Kasumi-1 (cell line): ENCODE measurements at places on chromosomes 11 and 22.

- DNase-seq: no peak
These were observed 29.8 kb downstream of the LMO1 start for GRCh38 chr11:8233691-8234424.

DNA sequence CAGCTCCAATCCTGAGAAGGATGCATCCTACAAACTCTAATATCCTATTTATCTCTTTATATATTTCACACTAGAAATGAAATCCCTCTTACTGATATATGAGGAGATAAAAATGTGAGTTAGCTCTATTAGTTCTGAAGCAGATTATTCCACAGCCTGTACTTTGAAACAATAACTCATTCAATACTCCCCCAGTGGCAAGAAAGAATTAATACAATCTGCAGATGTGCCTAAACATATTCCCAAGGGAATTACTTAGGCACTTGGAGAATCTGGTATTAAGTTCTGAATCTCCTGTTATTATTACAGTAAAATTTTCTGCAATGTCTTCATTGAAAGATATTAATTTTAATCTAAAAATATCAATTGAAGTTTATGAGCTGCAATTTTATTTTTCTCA lies 59.4 kb downstream of the DDI1 start:
- no peak for DNase-seq

GRCh38 chr11:93054881-93055280 lies 85.4 kb downstream of the MTNR1B start:
- no peak for DNase-seq

- no peak for DNase-seq
These were observed 5.2 kb upstream of the PTGDR2 start for GRCh38 chr11:60860943-60861342.

DNA sequence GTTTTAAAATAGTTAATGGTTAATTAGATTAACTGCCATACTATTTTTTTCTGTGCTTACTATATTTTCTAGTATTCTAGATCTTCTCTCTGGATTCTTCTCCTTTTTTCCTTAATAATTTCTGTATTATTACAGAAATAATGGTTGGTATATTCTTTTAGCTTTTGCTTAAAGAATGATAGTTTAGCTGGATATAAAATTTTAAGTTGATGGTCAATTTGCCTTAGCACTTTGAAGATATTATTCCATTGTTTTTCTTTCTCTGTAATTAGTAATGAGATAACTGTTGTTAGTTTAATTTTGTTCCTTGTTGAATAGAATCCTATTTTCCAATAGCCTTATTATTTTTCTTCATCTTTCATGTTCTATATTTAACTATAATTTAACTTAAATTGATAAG lies 99.9 kb upstream of the NCAM1 start:
- no peak for DNase-seq

DNA sequence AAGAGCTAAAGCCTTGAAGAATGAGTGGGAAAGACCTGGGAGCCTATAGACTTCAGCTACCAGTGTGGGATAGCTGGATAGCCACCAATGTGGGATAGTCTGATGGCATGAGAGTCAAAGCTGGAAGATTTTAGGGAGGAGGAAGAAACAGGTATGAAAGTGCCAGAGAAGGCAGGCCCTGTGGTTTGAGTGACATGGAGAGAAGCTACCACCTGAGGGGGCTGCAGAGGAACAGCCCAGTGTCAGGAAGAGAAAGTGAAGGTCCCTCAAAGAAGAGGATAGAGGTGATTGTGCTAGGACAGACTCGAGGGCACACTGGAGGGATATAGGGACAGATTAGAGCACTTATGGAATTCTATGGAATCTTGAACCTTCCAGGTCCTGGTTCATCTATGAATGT lies 23.1 kb upstream of the PAX6 start:
- DNase-seq: no peak

DNA sequence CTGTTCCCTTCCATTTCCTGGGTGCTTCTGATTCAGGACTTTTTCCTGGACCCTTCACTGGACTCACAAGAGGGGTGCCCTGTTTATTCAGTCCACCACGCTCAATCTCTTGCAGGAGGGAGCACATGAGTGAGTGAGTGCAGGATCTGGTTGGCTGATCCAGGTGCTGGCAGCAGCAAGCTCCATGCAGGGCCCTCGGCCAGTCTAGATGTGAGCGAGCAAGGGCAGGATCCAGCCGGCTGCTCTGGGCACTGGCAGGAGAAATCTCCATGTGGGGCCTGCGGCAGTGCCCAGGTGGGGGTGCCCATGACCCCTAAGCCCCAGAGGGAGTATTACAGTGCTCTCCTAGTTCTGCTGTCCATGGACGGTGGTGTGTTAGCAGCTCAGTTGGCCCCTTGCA lies 11.5 kb upstream of the FOLR3 start:
- no peak for DNase-seq

DNA sequence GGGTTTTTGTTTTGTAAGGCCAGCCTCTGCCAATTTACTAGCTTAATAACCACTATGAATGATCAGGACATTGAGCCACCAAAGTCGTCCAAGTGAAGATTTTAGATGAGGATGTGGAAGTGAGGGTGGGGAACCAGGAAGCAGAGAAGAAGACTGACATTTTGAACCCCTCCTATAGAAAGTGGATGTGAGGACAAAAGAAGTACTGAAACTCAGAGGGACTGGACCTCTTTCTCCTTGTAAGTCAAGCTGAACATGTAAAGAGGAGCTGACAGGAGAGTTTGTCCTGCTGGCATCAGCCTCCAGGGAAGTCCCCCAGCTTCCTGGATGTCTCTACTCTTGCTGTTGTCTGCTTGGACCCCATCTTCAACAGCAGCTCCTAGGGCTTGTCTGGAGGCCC lies 338.2 kb upstream of the NCAM1 start:
- no peak for DNase-seq

DNA sequence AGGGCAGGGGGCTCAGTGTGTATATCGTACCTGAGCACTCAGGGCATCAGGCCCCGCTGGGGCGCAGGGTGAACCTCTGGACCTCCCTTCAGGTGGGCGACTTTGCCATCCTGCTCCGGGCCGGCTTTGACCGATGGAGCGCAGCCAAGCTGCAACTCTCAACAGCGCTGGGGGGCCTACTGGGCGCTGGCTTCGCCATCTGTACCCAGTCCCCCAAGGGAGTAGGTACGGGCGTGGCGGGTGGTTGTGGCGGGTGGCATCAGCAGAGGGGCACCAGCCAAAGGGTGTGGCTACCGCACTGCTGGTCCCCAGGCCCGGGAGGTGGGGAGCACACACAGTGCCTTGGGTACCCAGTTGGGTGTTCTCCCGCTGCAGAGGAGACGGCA lies 6.3 kb downstream of the SLC39A13 start:
- DNase-seq: no peak

DNA sequence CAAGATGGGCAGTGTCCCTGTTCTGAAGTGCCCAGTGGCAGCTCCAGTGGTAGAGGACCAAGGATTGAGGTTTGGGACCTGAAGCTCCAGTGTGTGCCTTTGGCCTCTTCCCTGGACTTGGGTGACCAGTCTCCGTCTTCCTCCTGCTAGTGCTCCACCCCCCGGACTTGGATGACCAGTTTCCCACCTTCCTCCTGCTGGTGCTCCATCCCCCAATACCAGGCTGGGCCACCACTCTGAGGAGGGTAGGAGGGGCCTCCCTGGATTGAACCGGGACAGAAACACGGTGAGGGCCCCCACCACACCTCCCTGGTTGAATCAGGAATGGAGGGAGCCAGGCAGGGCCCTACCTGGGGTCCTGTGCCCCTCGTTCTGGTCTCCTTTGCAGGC lies 10.9 kb upstream of the NEAT1 start:
- DNase-seq: no peak

DNA sequence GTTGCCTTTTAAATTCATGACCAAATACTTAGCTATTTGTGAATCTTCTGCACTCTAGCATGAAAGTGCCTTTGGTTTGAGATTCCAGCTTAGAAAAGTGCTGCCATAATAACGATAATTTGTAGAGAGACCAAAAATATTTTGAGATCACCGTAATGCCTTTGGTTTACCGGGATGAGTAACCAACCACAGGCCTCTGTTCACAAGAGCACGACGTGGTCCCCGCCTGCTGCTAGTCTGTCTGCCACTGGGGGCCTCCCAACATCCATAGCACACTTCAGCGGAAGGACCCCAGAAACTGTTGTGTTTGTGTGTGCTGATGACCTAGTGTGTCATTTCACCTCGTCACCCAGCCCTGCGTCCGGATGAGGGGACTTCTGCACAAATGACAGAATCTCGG lies 67.0 kb upstream of the RASSF10 start:
- DNase-seq: no peak

GRCh38 chr11:57081356-57081755 lies 92.6 kb downstream of the OR5AK2 start:
- no peak for DNase-seq

GRCh38 chr11:133618544-133618943 lies 86.2 kb upstream of the OPCML start:
- DNase-seq: no peak

DNA sequence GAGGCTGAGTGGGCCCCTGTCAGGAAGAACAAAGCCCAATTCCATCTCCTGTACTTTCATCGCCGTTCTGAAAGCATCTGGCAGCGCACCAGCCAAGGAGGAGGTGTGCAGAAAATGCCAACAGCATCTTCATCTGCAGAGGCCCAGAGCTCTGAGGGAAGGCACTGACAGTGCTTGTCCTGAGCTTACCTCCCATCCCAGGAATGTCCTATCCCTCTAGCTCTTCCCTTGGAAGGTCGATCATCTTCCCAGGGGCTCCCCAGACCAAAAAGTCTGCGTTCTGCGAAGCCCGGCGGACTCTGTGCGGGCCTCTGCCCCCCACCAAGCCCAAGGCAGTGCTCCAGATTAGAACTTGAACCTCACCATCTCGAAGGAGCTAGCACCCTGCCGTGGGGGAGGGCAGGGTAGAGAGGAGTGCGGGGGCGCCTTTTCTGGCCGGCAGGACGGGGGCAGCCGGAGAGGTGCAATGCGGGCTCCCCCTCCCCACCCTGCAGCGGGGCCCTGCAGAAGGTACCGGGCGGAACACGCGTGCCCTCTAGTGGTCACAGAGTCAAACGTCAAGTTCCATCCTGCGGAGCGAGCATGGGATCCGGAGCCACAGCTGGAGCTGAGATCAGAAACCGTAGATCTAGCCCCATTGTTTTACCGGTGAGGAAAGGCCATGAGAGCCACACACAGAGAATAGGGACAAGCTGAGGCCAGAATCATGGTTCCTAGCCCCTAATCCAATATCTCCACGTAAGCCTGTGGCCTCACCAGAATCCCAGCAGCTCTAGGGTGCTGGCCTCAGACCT lies 5.0 kb downstream of the SCN2B start:
- peak; percentile 71 for DNase-seq
